Fibroblast of skin of abdomen (primary cell): ENCODE measurements at places on chromosomes 7 and 10.

GRCh38 chr10:110643653-110644597 is at the start of gene RBM20:
Gene RBM20, plus strand, starts transcription at chr10:110644336. Its CDS starts 119 bp downstream, at chr10:110644455.
- DNase-seq: no peak

- DNase-seq: peak; percentile 98
Observed at GRCh38 chr7:43139137-43139536, 26.7 kb downstream of the HECW1 start.

DNA sequence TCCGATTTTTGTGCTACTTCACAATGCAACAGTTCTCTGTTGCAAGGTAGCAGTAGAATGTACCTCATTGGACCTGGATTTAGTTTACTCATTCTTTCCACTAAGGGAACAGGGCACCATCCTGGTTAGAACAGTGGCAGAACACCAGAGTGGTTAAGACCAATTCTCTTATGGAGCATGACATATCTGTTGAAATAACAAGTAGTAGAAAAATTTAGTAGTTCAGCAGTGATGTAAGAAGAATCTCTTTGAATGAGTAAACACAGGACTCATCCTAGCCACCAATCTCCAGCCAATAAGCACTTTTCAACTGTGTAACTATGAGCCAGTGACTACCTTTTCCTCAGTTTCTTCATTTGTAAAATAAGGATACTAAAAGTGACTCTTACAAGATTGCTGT is 2.4 kb downstream of the ANKRD22 start:
- no peak for DNase-seq

GRCh38 chr10:108003061-108003460 is 838.6 kb upstream of the SORCS1 start:
- DNase-seq: no peak

DNA sequence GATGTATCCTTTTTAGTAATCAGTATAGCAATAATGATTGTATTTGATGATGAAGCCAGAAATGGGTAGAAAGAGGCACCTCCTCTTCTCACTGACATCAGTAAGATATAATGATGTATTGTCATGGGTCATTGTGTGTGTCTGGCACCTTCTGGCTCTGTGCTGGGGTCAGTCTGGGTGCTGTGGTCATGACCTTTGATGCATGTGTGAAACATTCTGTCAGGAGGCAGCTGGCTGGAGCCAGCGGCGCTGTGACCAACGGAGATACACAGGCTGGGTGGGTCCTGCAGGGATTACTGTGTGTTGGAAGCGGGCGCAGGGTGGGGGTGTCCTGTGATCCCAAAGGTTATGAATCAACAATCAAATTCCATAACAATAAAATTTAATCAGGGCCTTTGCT is 35.2 kb downstream of the EEPD1 start:
- no peak for DNase-seq

- DNase-seq: peak; percentile 35
Observed at GRCh38 chr10:113335592-113335991, 217.3 kb upstream of the HABP2 start.

DNA sequence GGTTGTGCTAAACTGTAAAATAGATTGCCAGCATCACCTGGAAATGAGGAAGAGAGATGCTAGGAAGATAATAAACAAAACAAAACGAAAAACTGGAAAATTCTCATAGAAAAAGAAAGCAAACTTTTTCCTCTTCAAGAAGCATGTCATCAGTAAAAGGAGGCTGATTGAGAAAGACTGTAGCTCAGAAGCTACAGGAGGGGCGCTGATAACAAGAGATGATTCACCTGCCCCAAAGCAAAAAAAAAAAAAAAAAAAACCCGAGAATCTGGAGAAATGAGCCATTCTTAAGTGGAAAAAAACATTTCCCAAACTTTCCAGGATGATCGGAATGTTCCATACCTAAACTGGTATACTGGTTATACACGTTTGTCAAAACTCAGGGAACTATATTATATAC is 130.5 kb upstream of the C1QL3 start:
- DNase-seq: no peak

DNA sequence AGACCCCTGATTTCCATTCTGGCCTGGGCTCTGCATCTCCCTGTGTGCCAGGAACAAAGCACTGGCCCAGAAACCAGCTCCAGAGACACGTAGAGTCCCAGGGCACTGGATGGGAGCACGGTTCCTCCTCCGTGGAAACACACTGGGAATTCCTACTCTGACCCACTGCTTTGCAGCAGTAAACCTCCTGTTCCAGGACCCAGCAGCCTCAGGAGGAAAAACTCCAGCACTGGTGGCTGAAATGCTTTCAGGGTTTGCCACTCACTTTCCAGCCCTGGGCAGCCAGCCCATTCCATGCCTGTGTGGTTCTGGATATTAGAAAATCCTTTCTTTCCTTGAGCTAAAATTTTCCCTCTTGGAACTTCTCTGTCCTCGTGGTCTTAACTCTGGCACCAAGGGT is 58.0 kb downstream of the FAM171A1 start:
- no peak for DNase-seq
